ENCODE measurements at places on chromosomes 1 and 21.
A peak's percentile ranks its signal among the peaks of the same experiment; 100 is the strongest.

DNA sequence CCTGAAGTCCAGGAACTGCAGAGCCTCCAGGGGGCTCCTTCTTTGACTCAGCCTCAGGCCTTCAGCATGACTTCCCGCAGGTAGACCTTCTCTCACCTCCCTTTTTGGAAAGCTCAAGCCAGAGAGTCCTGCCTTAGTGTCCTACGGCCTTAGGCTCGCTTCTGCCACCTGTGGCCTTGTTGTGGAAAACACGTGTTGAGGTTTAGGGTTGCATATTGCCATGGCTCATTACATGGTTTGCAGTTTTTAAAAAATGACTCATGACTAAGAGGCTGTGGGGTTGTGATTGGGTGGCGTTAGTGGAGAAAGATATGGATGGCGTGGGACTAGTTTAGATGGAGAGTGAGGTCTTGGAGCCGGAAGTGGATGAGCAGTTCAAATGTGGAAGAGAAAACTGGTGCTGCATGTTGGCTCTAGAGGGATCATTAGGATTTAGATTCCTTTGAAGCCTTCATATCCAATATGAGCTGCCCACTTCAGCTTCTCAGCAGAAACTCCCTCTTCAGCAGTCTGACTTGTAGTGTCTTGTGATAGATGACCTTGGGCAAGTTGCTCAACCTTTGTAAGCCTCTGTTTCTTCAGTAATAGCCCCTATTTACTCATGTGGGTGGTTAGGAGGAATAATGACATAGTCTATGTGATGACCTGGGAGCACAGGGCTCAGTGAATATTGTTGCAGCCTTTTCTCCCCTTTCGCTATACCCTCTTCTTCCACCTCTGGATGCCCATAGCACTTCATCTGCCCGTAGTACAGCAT, 6.5 kb upstream of the FGGY start:
- DNase-seq = no peak

- no peak for DNase-seq
Observed at GRCh38 chr1:108154314-108154713, 45.8 kb downstream of the SLC25A24 start.

GRCh38 chr1:230879778-230880177, 11.5 kb upstream of the C1orf198 start:
- no peak for DNase-seq

- DNase-seq = no peak
Observed at GRCh38 chr21:26881504-26882228, 36.5 kb upstream of the ADAMTS1 start.

DNA sequence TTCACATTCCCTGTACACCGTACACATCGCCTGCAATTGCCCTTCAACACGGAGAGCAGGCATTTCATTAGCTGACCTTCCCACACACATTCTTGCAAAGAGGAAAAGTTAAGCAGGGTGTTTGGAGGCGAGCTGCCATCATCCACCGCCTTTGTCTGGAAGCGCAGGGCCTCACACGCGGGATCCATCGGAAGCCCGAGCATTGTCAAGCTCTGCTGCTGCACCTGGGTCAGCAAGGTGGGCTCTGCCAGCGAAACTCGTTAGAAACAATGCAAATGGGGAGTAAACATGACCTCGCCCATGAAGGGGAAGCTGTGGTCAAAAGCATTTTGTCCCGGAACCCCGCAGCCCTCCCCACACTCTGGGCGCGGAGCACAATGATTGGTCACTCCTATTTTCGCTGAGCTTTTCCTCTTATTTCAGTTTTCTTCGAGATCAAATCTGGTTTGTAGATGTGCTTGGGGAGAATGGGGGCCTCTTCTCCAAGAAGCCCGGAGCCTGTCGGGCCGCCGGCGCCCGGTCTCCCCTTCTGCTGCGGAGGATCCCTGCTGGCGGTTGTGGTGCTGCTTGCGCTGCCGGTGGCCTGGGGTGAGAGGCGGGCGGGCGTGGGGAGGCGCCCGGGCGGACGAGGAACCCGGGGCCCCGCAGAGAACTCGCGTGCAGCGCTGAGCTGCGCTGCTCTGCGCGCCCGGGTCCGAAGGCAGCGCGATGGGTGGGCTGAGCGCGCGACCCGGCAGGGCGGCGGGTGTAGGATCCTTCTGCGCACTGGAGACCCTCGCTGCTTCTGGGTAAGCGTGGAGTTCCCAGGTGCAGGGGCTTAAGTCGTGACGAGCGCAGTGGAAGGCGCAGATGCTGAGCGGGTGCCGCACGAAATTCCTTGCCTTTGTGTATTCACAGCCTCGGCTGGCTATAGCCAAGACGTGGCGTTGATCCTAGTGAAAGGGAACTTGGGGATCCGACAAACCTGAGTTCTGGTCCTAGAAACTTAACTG, at the start of gene CR1:
Gene CR1 (plus strand): TSS at position 357 of the 992 bp plus-strand sequence. CDS start 111 bp downstream, at position 468.
- DNase-seq = peak; percentile 26

- DNase-seq = no peak
Observed at GRCh38 chr21:44828362-44829056, 10.6 kb upstream of the SUMO3 start.

DNA sequence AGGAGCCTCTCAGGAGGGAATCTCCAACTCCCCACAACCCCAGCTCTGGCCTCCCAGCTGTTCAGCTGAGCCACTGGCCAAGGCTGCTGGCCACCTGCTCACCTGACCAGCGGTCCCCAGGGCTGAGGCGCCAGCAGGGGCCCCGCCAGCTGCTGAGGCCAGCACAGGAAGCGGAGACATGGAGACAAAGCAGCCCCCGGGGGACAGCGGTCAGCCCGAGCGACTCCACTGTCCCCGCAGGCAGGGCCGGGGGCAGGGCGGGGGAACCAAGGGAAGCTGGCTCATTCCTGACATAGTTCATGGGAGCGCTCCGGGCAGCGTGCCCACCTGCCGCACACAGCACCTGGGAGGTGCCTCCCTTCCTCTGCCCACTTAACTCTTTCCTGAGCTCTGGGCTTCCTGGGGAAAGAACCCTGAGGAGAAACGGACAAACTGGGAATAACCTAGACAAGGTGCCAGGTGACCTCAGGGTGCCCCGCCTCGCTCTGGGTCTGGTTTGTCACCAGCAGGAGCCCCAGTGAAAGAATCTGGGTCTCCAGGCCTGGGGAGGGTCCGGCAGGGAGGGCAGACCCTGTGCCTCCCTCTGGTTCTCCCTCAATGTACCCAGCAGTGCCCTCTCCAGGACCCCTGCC, 10.7 kb downstream of the EPHA2 start:
- DNase-seq = no peak

DNA sequence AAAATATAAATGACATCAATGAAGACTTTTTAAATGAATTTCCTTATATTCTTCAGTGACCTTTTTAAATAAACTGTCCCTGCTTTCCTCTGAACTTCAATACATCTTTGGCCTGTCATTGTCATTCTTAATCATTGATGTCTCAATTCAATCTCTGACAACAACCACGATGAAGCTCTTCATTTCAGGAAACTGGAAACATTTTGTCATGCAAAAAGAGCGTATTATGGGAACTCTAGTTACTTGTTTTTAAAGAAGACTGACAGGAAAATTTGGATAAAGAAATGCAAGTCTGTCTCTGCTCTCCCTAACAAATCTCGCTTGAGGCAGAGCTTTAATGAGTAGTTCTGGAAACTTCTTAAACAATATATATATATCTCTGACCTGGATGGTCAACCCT, 535.8 kb upstream of the ADGRL2 start:
- no peak for DNase-seq

DNA sequence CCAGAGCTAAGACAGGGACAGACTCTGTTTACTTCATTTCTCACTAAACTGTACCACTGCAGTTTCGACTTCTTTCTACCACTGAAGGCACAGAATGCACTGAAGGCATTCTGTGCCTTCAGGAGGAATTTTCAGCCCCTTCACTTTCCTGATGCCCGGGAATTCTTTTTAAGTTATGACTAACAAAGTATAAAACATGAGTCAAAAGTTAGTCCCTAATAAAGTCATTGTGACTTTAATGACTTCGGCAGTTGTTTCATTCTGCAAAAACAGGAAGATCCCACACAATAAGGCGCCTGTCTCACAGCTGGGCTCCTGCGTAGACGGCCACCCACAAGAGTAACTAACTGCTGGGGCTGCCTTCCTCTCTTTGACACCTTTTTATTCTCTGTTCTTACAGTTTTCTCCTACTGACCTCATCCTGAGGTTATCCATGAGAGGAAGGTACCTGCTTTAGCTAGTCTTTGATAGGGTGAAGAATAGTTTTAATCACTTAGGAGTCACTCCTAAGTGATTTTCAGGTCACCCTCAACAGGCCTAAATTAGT, 183.9 kb upstream of the SGIP1 start:
- peak; percentile 70 for DNase-seq

DNA sequence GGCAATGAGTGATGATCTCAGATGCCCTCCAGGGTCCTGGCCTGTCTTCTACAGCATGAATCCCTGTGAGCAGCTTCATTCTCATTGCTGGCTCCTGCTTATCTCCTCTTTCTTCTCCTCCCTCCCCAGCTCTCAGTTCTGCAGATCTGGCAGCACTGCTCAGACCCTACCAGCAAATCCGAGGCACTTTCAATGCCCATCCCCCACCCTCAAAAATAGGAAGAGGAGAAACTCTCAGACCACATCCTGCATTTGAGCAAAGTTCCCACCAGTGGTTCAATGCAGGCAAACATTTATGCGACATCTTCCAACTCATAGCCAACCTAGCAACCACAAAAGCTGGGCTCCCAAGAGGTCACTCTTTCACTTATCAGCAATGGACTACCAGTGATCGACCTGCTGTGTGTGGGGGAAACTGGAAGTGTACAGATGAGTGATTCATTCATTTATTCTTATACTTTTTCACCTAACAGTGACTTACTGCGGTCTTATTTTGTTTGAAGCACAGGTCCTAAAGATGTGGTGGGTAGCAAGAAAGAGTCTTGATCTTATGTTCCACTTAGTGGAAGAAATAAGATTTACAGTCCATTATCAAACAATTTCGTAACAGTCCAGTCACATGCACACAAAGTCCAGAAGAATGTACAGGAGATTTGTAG, 5.8 kb upstream of the CHI3L2 start:
- peak; percentile 58 for DNase-seq

- DNase-seq = no peak
Observed at GRCh38 chr1:3146907-3147306, 77.9 kb downstream of the PRDM16 start.

GRCh38 chr21:14880922-14881321, 183.9 kb downstream of the NRIP1 start:
- no peak for DNase-seq

- peak; percentile 66 for DNase-seq
Observed at GRCh38 chr1:3787349-3787715, 9.0 kb downstream of the LRRC47 start.

- no peak for DNase-seq
Observed at GRCh38 chr1:171500803-171501202, 15.5 kb downstream of the PRRC2C start.

- DNase-seq = peak; percentile 70
Observed at GRCh38 chr1:36160949-36161485, 5.1 kb downstream of the MAP7D1 start.

GRCh38 chr1:226349801-226350518, 41.0 kb upstream of the LIN9 start:
- no peak for DNase-seq

DNA sequence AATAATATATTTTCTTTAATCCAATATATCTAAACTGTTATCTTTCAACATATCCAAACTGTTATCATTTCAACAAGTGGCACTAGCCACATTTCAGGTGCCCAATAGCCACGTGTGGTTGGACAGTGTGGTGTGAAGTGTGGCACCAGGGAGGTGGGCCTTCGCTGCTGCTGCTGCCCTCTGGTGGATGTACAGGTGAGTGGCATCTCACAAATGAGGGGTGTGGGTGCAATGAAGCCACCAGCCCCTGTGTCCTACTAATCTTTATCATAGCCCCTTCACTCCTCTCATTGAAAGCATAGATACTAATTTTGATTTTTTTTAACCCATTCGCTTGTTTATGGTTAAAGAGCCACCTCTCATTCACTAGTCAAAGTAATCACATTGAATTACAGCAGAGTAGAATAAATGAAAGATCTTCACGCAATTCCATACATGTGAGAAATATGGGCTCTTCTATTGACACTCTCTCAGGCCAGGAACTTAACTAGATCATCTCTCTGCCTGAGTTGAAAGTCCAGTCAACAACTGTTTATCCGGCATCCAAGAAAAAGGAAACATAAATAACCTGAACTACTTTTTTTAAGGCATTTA, 499.2 kb downstream of the OMA1 start:
- peak; percentile 14 for DNase-seq

DNA sequence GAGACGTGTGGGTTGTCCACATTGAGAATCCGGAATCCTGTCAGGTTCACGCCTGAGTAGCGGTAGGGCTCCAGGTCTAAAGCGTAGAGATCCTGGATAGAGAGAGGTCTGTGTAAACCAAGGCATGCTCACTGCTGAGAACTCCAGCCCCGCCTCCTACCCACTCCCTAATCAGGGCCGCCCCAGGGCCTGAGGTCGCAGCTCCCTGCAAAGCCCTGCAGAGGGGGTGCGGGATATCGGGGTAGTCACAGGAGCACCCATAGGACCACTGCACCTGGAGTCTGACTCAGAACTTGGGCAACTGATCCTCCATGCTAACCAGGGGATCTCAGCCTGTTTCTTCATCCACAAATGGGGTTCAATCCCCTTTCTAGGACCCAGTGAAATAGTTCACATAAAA, 174.4 kb downstream of the GRIK3 start:
- no peak for DNase-seq

DNA sequence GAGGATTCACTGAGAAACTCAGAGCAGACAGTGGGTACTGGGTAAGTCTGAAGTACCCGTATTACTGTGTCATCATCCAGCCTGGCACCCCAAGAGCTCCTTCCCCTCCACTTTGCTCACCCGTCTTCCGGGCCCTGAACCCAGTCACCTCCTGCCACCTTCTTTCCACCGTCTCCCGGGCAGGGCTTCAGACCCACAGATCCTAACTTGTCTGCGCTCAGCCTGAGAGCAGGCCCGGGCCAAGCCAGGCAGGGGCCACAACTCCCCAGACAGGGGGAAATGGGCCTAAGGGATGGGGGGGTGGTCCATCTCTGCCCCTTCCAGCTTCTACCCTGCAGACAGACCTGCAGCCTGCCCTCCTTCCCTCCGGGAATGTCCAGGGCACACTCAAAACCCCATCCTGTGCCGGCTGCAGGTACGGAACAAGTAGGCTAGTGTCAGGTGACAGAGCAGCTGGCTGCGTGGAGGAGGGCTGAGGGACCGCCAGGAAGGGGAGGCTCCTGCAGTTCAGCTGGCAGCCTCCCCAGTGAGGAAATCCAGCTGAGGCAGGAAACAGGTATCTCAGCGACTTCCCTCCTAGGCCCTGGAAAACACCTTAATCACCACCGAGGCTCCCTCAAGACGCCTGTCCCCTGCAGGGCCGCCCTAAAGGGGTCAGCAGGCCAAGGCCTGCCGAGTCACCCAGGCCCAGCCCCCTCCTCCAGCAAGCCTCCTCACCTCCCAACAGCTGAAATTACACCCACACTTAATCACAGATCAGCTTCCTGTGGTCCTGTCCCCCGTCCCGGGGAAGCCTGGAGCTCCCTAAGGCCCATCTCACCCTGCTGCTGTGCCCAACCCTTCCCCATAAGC, 3.5 kb downstream of the HSPG2 start:
- DNase-seq = no peak

- DNase-seq = no peak
Observed at GRCh38 chr1:192762265-192762664, 46.6 kb upstream of the RGS2 start.

GRCh38 chr1:243378669-243379068, 122.8 kb downstream of the SDCCAG8 start:
- DNase-seq = no peak
